ENCODE measurements at places on chromosomes 7 and 10.
A peak's percentile ranks its signal among the peaks of the same experiment; 100 is the strongest.

- DNase-seq: no peak
These were observed 2.8 kb downstream of the WNT16 start for GRCh38 chr7:121331574-121331973.

- no peak for DNase-seq
These were observed 16.0 kb upstream of the TLL2 start for GRCh38 chr10:96529634-96530279.

DNA sequence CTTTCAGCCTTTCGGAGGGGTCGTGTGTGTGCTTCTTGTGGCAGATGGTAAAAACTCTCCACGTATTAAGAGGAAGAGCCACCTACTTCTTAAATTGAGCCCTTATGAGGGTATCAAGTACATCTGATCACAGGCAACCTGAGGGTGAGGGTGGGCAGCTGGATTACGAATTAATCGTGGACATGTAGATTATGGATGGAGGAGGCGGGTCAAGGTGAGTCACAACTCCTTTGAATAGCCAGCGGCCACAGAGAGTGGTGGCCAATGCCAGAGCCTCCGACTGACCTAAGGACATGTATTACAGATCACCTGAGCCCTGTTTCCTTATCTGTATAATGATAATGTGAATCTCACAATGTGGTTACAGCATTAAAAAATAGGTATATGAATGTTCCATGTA lies 1083.9 kb downstream of the SORCS3 start:
- DNase-seq: no peak

- no peak for DNase-seq
These were observed 62.5 kb upstream of the KMT2E start for GRCh38 chr7:104951546-104951945.

DNA sequence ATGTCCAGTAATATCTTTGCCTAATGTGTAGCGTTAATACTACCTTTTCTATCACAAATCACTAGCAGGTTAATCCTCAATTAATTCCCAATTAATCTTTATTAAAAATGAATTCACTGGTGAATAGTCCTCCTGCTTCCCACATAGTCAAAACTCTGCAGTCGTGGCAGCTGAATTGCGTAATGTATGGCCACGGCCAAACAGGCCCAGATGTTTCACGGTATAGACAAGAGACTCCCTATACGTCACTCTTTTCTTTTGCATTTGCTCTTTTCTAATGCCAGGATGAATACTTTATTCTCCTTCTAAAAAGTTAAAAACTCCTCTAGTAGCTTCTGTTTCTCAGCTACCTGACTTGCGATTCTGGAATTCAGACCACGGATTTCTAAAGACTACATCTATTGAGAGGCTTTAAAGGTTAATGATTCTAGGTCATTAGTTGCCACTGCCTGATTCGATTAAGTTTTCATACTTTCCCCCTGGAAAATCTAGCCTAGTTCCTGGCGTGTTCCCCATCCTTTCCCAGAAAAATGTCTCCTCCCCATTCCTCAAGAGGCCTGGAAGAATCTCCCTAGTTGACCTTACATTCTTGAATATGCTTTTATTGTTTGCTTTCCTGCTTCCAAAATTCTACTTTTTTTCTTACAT lies 16.9 kb downstream of the MEOX2 start:
- no peak for DNase-seq

- DNase-seq: no peak
These were observed 530.6 kb downstream of the PHTF2 start for GRCh38 chr7:78329001-78329655.

- no peak for DNase-seq
These were observed 2.0 kb upstream of the TNS3 start for GRCh38 chr7:47583739-47584535.

- DNase-seq: no peak
These were observed 89.2 kb downstream of the HERPUD2 start for GRCh38 chr7:35605760-35606159.

DNA sequence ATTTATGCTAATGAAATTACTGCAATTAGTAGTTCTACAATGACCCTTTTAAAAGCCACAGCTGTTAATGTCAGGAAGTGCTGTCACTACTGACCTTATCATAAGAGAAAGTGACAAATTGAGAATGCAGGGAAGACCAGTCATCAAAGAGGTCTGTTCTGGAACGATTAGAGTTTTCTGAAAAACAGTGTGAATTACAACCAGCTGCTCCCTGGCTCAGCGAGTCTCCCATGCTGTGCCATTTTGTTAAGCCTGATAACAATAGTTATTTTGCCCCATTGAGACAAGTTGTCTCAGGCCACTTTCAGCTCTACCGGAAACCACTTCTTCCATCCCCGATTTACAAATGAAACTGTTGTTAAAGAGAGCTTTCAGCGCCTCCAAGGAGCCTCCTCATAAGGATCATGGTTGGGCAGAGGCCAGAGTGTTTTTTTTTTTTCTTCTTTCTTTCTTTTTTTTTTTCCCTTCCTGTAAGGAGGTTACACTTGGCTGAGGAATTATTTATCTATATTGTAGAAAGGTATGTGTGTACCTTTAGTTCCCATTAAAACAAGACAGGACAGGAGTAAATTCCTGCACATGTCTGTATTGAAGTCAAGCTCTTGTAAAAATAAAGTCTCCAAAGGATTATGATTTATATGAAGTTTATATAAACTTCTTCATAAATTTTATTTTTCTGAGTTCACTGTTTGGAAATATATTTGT lies 173.6 kb downstream of the CDCA7L start:
- no peak for DNase-seq

GRCh38 chr7:11760372-11760771 lies 71.6 kb downstream of the THSD7A start:
- no peak for DNase-seq

GRCh38 chr10:93072713-93073538 lies 767 bp upstream of the CYP26A1 start:
- DNase-seq: peak; percentile 85

- DNase-seq: no peak
These were observed 37.8 kb upstream of the FZD1 start for GRCh38 chr7:91226411-91226810.

- DNase-seq: no peak
These were observed 2.3 kb downstream of the CLEC2L start for GRCh38 chr7:139525750-139526149.

DNA sequence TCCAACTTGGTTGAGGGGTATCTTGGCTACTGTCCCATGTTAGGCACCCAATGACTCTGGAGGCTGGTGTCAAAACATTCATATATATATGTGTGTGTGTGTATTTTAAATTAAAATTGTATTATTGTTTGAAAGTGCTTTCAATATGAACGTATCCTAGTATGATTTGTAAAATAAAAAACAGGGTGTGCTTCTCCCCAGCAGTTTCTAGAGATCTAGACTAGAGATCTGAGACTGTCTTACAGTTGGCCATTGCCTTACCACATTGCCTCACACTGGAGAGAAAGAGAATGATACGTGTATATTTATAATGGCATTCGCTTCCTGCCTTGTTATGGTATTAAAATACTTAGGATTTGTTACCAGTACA lies 1.2 kb downstream of the BAG3 start:
- no peak for DNase-seq

DNA sequence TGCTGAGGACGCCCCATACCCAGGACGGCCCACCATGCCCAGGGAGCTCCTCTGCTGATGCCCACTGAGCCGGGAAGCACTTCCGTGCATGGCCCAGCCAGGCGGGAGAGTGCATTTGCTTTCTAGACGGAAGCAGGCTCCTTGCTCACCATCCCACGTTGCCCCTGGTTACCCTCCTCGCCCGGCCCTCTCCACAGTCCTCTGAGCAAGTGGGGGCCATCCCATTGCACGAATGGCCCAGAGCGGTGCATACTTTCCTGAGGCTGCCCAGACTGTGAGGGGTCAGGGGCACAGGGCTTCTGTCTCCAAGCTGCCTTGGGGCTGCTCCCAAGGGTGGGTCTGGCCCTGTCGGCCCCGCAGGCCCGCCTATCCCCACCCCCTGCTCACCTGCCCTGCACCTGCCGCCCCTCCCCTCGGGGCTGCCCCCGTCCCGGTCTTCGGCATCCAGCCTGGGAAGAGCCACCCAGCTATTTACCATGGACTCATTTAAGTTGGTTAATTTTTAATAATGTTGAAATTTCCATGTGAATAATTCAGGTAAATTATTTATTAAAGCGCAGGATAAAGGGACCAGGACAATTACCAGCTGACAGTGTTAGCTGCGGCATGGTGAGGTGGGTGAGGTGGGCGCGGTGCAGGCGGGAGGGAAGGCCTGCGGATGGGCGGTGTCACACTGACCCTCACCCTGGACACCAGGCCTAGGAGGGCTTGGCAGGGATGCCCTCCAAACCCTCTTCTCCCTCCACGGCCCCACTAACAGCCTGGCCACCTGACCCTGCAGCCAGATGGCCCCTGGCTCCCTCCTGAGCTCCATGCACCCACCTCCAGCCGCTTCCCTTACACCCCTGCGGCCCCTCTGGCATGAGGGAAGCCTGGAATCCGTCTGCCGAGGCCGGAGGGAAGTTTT lies 104.4 kb downstream of the MICALL2 start:
- DNase-seq: no peak

- no peak for DNase-seq
These were observed 110.4 kb downstream of the SFMBT2 start for GRCh38 chr10:7300384-7300971.

DNA sequence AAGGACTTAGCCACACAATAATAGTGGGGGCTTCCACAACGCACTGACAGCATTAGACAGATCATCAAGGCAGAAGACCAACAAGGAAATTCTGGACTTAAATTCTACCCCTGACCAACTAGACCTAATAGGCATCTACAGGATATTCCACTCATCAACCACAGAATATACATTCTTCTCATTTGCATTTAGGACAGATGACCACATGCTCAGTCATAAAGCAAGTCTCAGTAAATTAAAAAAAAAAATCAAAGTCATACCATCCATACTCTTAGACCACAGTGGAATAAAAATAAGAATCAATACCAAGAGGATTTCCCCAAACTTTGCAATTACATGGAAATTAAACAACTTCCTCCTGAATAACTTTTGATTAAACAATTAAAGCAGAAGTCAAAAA lies 155.9 kb downstream of the CDK14 start:
- DNase-seq: no peak

GRCh38 chr7:157508477-157508881 lies 171.7 kb downstream of the DNAJB6 start:
- no peak for DNase-seq

DNA sequence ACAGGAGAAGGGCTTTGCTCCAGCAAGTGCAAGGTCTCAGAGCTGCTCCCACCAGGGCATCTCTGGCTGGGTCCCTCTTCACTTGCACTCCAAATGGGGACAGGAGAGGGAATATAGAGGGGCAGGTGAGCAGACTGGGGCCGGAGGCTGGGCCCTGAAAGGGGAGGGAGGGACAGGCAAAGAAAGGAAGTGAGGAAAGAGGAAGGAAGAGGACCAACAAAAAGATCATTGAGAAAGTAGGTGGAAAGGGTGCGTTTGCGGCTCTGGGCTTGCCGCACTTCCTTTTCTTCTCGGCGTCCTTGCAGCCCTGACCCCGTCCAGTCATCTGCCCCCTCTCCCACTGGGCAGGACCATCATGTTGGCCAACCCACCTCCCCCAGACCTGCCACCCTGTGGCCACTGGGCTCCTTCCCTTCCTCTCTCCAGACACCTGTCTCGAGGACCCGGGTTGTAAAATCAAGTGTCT lies 14.0 kb downstream of the ITPRIP start:
- DNase-seq: no peak

GRCh38 chr7:2182461-2182860 lies 50.3 kb downstream of the MAD1L1 start:
- DNase-seq: no peak

DNA sequence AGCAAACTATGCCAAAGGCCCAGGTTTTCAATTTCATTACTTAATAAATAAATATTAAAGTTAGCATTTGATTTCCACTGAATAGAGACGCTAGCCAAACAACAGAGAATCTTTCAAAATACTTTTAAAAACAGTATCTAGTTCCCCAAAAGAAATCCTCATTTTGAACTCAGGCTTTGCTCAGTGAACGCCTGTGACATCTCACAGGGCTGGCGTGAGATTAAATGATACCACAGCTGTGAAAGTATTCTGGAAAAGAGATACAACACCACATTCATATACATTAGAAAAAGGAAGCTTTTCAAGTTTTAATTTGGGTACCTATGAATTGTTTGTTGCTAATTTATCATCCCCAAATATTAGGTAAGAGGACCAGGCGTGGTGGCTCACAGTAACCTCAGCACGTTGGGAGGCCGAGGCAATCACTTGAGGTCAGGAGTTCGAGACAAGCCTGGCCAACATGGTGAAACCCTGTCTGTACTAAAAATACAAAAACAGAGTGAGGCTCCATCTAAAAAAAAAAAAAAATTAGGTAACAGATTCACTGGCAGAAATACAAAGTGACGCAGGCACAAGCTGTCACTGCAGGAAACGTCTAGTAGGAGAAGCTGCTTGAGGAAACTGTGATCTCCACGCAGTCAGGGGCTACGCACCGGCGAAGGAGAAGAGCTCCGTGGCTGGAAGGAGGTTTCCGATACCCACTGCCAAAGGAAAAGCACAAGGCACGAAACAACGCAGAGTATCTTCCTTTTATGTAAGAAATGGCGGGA lies 50.0 kb downstream of the AMZ1 start:
- DNase-seq: no peak
